AG09309 (cell line): ENCODE measurements at places on chromosomes 13 and 19.

DNA sequence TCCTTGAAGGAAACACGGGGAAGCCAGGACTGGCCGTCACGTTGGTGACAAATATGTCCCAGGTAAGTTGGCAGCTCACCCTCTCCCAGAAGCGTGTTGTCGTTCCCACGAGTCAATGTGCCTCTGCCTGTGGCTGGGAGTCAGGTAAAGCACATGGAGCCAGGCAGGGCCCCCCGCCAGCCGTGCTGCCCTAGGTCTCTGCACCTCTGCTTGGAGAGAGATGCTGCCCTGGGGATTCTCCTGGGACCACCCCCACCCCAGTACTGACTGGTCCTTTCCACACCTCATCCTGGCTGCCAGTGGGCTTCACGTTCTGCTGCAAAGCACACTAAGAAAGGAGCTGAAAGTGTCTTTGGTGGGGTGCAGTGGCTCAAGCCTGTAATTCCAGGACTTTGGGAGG is 9.9 kb downstream of the ZNF114 start:
- no peak for DNase-seq

- no peak for DNase-seq
Measured at GRCh38 chr19:8487137-8487851, 15.1 kb downstream of the PRAM1 start.

- no peak for DNase-seq
Measured at GRCh38 chr13:77696006-77696878, 1.2 kb upstream of the SLAIN1 start.

- peak; percentile 11 for DNase-seq
Measured at GRCh38 chr13:84609716-84610115, 727.4 kb upstream of the SLITRK1 start.

DNA sequence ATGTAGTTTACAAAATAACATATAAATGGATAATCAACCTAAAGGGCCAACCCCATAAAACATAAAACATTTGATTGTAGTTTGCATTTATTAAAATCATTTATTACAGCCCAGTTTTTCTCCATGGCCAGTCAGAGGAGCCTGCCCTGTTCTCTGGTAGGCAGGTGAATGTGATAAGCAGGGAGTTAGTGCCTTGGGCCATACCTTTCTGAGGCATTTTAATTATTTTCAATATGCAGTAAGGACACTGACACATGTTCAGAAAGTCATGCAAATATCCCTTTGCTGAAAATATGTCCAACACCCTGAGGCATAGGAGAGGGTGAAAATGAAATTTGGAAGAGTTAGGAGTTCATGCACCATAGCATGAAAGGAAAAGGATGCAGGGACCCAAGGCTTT is 242.6 kb upstream of the EDNRB start:
- DNase-seq: no peak

DNA sequence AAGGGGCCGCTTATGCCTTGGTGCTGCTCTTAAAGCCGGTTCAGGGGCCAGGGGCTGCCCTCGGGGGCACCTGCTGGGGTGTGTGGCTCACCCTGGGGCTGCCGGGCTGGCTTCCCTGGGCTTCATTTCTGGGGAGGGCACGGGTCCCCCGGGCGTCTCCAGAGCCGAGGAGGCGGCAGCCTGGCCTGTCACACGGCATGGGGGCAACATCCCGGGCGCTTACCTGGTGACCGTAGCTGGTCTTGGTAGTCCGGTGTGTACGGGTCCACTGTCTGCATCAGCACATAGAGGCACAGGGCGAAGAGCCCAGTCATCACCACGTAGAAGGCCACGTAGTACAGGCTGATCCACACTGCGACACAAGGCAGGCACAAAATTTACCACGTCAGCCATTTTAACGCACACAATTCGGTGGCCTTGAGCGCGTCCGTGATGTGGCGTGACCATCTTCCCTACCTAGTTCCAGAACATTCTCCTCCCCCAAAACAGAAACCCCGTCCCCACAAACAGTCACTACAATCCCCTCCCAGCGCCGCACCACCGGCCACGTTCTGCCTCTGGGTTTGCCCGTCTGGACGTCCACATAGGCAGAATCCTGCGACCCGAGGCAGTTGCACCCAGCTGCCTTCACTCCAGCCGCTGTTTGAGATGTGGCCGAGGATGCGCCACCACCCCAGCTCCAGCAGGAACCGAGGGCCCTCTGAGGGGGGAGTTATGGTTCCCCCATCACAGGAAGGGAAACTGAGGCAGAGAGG is 3.2 kb downstream of the ATP4B start:
- DNase-seq: no peak

DNA sequence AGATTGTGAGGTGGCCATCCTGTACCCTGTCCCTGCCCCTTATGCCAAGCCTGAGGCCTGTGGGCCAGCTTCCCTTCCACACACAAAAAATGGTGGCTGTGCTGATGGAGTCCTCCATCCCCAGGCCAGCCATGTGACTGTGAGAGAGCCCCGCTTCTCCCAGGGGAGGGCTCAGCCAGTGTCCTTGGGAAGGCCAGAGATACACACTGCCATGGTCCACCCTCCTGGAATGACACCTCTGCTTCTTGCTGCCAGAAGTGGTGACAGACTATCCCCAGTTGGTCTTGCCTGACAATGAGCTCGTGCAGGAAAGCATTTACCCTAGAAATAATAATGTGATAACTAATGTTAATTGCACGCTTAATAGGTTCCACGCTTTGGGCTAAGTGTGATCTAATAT is 38.0 kb downstream of the FAM124A start:
- no peak for DNase-seq

GRCh38 chr13:113489549-113490495 is 689 bp downstream of the DCUN1D2 start:
- no peak for DNase-seq

DNA sequence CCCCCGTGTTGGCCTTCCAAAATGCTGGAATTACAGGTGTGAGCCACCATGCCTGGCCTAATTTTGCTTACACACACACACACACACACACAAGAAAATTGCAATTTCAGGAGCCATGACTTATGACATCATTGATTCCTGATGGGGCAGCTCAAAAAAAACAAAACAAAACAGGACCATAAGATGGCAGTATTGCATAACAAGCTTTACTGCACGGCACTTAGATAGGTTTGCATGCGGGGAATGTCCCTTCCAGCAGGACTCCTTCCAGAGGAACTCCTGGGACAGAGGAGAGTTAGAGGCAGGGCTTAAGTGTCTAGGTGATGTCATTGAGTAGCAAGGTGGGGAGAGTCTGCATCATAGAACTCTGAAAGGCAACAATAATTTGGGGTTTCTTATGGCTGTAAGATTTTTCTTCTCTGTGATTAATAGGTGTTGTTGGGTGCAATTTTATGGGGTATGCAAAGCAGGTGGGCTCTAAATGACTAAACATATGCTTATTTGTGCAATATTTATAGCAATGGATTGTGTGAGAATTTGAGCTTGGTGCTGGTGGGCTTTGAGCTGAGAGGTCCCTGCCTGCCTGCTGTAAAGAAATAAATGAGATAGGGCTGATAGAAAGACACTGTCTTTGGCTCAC is 9.0 kb upstream of the ACSBG2 start:
- DNase-seq: no peak

GRCh38 chr13:88707646-88708045 is 1036.5 kb downstream of the SLITRK5 start:
- no peak for DNase-seq

GRCh38 chr19:38924388-38924787 is 6.2 kb downstream of the SARS2 start:
- DNase-seq: no peak

- no peak for DNase-seq
Measured at GRCh38 chr19:39097721-39098120, 13.6 kb downstream of the ACP7 start.

DNA sequence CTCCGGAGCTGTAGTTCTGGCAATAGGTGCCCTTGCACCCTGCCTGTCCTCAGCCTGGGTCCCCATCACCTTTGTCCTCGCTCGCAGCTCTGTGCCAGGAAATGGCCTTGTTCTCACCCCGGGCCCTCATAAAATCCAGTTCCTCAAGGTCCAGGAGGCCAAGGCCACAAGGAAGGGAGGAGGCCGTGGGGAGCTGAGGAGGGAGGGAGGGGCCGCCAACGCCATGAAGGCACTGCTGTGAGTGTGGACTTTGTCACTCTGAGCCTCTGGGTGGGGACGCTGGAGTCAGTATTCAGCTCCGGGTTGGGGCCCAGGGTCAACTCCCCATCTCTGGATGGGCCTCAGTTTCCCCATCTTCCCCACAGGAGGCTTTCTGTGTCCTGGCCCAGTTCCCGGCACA is 9.2 kb upstream of the GNA11 start:
- DNase-seq: no peak

GRCh38 chr19:6241056-6241455 is 38.7 kb downstream of the MLLT1 start:
- DNase-seq: no peak
